ENCODE measurements at places on chromosomes 3 and 15.

DNA sequence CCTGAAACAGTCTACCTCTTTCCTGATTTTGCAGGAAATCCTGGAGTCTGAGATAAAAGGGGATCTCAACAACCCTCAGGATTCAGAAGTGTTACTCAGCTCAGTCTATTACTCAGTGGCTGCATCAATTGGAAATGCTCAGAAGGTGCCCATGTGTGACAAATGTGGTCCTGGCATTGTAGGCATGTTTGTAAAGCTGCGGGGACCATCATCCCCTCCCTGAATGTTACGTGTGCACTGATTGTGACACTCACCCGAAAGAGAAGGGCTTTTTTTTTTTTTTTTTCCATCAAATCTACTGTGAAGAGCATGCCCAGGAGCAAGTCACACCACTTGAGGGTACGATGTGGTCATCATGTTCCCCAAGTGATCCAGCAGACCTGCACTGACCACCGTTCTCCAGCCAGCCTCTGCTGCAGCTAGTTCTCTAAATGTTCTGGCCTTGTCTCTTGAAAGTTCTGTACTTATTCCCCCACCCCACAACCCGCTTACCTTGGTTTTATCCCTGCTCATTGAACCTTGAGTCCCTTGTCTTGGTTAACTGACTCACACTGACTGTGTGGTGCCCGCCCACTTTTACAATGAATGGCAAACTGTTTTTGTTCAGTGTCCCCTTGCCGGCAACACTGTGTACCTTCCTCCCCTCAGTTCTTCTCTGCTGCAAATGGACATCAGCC, 19.8 kb downstream of the ST3GAL6 start:
- DNase-seq, result no peak

- DNase-seq, result no peak
These were observed 34.0 kb upstream of the DUSP7 start for GRCh38 chr3:52090131-52090932.

DNA sequence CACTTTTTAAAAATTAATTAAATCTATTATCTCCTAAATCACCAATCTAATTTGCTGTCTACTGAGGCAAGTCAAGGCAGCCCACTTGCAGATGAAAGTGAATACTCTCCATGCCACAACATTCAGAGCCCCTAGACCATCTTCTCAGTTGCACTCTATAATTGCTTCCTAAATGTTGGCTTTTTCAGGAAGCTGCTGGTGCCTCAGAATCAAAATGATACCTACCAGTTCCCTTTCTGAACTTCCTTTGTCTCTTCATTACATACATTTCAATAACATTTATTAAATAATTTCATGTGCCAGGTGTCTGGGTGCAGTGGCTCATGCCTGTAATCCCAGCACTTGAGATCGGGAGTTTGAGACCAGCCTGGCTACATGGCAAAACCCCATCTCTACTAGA, 124.1 kb downstream of the SERPINI1 start:
- DNase-seq, result no peak

DNA sequence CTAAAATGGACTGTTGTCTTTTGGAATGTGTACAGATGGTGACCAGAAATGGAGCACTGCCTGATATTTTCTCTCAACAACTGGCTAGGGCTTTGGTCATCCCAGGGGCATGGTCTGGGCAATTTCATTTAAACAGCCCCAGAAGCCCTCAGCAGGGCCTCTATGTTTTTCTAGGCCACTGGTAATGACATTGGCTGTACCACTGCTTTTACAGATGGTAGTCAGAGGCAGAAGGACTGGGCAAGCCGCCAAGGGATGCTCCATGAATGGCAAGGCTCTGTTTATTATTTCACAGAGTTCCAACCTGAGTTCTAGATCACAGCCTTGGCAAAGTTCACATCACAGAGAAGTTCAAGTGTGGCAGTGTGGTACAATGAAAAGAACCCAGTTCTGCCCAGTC, 37.0 kb upstream of the LMCD1 start:
- DNase-seq, result no peak

DNA sequence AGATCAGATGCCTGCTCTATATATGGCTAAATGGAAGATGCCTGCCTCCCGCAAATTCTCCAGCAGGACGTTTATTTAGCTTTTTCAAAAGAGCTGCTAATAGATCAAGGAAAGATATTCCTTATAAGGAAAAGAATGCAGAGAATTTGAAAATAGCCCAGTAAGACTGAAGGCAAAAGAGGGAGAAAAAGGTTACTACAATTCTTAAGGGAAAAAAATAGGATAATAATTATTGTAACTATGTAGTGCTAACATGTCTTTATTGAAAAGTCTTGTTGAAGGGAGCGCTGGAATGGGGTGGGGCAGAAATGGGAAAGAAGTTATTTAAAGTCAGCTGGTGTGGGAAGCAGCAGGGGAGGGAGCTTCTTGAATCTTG, 2.9 kb downstream of the TPM1 start:
- DNase-seq, result no peak

DNA sequence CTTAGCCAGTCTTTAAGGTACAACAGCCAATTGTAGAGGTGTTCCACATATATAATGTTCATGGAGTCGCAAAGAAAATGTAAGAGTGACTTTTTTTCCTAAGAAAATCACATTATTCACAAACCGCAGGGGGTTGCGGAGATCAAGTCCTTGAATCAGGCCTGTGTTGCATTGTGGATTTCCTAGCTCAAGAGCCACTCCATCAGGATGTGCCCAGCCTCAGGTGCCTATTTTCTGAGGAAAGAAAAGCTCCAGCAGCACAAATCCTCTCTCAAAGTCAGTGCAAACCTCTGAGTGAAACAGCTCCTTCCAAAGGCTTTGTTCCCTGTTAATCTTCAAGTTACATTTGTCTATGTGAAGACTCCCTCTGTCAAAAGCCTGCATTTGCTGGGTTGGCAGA, 349.4 kb downstream of the CLSTN2 start:
- no peak for DNase-seq

GRCh38 chr3:17602126-17602525, 140.3 kb downstream of the TBC1D5 start:
- DNase-seq, result no peak

- DNase-seq, result no peak
These were observed 167.5 kb upstream of the TOPAZ1 start for GRCh38 chr3:44074181-44074580.

- no peak for DNase-seq
These were observed 1.5 kb downstream of the UBE2Q2 start for GRCh38 chr15:75844629-75845335.

DNA sequence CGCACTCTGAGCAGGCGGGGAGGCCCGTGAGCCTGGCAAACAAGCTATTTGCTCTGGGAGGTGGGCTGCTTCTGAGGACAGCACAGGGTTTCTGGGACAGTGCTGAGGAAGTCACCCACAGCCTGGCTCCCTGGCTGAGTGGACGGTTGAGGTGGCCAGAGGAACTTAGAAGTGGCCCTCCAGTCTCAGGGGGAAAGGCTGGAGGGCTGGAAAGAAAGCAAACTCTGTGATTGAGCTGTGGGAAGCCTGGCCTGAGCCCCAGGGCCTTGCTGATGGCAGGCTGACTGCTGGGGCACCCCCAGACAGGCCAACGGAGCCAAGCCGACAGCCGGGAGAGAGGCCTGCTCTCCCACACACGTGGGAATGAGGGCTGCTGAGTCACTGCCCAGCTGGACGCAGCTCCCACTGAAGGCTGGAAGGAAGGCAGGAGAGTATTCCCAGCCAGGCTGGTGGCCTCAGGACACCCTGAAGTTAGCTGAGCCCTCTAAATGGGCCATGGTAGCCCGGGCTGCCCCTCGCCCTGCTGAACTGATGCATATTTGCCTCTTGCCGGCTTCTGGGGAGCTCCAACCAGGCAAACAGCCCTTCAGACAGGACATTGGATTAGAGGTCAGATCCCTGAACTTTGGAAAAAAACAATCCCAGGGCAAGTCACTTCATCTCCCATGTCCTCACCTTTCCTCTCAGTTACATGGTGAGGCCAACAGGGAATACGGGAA, 98.0 kb upstream of the TLE3 start:
- no peak for DNase-seq

DNA sequence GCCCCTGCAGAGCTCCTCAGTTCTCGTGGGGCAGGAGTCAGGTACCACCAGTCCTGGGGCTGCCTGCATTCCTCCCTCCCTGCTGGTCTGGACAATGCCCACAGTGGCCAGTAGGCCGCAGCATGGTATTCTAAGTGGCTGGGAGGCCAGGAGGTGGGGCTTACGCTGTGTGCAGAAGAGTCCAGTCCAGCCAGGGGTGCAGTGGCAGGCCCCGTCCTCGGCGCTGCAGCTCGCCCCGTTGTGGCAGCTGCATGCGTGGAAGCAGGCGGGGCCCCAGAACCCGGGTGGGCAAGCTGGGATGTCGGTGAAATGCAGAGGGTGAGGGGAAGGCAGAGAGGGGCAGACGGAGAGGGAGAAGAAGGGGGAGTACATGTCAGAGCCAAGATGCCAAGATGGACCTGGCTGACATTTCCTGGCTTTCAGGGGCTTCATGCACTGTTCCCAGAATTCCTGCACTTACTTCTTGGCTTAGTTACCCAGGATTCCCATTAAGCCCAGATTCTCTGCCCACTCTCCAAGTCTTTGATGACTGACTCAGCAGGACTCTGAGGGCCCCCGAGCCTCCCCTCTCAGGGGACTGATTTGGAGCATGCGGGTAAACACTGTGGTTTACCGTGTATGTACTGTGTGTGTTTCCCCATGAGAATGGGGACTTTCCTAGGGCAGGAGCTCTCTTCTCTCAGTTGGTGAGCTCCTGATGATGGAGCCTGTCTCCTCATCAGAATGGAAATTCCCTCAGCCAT, 47.5 kb downstream of the RAB11A start:
- DNase-seq, result peak; percentile 63

Data from activated CD4-positive, alpha-beta T cell treated with anti-CD3 and anti-CD28 coated beads, Interleukin-2, Interleukin-4, amounts not matched to agents 100 ng/mL and 50 ng/mL, durations not matched to agents 16 hours and 8 hours (primary cell).